Tracheal epithelial cell (primary cell): ENCODE measurements at places on chromosomes 5 and 9. TPM values are rescaled to one million over a fixed set of nuclear protein-coding genes. Genes with fewer than 3 reads are reported as not detected.

Gene CER1
- total RNA-seq: not detected in 2 replicates

Gene PDCD1LG2
- 6.3 TPM in 1 of 2 replicates, not detected in the other for total RNA-seq

Gene ZNF366
- total RNA-seq: not detected in 2 replicates

Gene EPB41L4A
- 3.6 and 12.4 TPM in 2 replicates for total RNA-seq

Gene AQP3
- total RNA-seq: 18.3 and 148 TPM in 2 replicates

Gene GABBR2
- not detected in 2 replicates for total RNA-seq

Gene KCNIP1
- 3.1 TPM in 1 of 2 replicates, not detected in the other for total RNA-seq

Gene GHR
- 1.4 and 1.7 TPM in 2 replicates for total RNA-seq

Gene SPATA31A3
- total RNA-seq: not detected in 2 replicates

Gene TBC1D9B
- total RNA-seq: 41.3 and 65.5 TPM in 2 replicates

Gene SNCB
- total RNA-seq: not detected in 2 replicates

Gene F2RL2
- total RNA-seq: not detected in 2 replicates

Gene MGAT1
- total RNA-seq: 76.1 and 81.4 TPM in 2 replicates
